ENCODE measurements at places on chromosomes 3 and 15.

GRCh38 chr15:31977812-31978661 lies 52.3 kb upstream of the CHRNA7 start:
- DNase-seq = peak; percentile 89

GRCh38 chr15:50886611-50887345 lies 21.7 kb upstream of the AP4E1 start:
- no peak for DNase-seq

GRCh38 chr15:86355361-86355760 lies 275.7 kb downstream of the AGBL1 start:
- no peak for DNase-seq

- no peak for DNase-seq
Observed at GRCh38 chr3:127093312-127093711, 99.6 kb upstream of the PRR23E start.

GRCh38 chr15:29677455-29677854 lies 144.8 kb downstream of the TJP1 start:
- DNase-seq = no peak

GRCh38 chr3:5389057-5389456 lies 201.6 kb downstream of the EDEM1 start:
- DNase-seq = no peak

GRCh38 chr15:43916326-43916660 lies 89.5 kb downstream of the WDR76 start:
- no peak for DNase-seq

Data from D341Med (cell line).